Brain pericyte (primary cell): ENCODE measurements at places on chromosomes 16 and 17.

- DNase-seq = no peak
These were observed 35.8 kb downstream of the SRCIN1 start for GRCh38 chr17:38569701-38570512.

DNA sequence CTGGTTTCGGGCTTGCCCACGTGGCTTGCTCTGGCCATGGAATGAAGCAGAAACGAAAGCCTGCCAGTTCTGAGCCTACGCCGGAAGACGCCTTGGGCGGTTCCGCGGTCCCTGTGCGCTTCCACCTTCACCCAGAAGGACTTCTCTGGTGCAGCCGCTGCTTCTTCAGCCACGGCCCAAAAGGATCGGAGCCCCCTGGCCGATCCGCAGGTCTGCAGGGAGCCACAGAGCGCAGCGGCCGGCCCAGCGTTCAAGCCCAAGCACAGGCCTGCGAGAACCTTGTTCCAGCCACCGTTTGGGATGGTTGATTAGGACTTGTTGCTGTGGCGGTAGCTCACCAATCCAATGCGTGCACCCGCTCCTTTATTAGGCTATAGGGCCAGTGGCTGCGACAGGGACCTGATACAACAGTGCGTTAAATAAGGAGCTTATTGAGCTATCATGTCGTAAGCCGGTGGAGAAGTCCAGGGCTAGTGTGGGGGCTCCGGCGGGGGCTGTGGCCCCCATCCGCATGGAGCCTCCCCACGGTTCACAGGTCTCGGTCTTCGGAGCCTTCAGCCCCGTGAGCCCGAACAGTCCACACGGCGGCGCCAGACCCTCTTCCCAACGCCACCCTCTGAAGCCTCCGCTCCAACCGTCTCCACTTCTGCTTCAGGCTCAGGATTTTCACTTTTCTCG, 10.2 kb upstream of the MPP2 start:
- no peak for DNase-seq

- no peak for DNase-seq
These were observed 27.4 kb downstream of the NDEL1 start for GRCh38 chr17:8463099-8463498.

GRCh38 chr17:68302066-68302564, 10.8 kb downstream of the ARSG start:
- DNase-seq = peak; percentile 94

GRCh38 chr17:61733021-61733420, 130.3 kb downstream of the BRIP1 start:
- no peak for DNase-seq

DNA sequence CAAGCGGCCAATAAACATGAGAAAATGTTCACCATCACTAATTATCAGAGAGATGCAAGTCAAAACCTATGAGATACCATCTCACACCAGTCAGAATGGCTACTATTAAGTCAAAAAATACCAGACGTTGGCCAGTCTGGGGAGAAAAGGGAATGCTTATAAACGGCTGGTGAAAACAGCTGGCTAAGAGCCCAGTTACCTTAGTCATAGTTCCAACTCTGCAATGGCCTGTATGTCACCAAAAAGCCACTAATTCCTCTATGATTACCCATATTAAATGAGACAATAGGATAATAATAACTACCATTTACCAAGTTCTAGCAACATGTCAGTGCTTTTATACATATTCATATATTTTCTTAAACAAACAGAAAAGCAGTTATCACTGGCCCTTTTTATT, 42.9 kb upstream of the CDRT4 start:
- DNase-seq = no peak

GRCh38 chr17:34166352-34166751, 88.7 kb upstream of the CCL2 start:
- DNase-seq = no peak

- peak; percentile 49 for DNase-seq
These were observed 9.3 kb downstream of the CORO6 start for GRCh38 chr17:29613352-29613837.

DNA sequence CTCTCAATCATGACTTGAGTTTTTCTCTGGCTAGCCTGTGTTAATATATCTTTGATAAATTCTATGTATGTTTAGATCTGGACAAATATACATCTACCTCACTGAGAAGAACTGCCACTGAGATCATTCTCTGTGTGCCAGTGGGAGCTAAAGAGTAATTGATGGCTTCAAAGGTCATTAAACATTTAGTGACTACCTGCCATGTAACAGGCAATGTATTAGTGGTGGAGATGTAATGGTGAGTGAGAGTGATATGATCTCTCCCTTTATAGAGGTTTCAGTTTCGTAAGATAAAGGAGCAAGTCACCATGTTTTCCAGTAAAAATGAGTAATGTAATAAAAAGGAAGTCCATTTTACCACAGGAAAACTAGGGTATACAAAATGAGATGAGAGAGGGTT, 235.8 kb upstream of the CDH8 start:
- DNase-seq = no peak

DNA sequence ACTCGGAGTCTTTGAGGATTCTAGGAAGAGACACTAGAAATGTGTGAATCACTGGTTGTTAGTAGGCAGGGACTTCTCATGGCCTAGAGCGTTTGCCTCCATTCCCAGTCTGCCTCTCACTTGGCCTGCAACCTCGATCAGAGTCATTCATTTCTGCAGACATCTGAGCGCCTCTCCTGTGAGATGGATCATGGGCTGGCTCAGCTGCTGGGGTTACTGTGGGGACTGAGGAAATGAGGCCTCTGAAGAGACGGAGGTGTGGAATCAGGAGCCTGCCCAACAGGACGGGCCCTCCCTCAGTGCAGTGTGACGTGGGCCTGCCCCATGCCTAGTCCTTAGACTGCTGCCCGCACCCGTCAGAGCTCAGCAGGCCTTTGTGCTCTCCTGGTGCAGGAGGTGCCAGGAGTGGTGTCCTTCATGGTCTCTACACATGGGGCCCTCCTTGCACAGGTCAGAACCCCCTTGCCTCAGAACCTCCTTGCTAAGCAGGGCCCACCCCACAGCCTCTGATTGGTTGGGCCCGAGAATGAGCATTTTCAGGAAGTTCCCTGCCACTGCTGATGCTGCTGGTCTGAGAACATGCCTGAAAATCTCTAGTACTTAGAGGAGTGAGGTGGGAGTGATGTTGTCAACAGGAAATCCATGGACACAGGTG, 99.4 kb downstream of the NPIPB11 start:
- no peak for DNase-seq

GRCh38 chr16:24988593-24989338, 26.4 kb downstream of the ARHGAP17 start:
- no peak for DNase-seq

DNA sequence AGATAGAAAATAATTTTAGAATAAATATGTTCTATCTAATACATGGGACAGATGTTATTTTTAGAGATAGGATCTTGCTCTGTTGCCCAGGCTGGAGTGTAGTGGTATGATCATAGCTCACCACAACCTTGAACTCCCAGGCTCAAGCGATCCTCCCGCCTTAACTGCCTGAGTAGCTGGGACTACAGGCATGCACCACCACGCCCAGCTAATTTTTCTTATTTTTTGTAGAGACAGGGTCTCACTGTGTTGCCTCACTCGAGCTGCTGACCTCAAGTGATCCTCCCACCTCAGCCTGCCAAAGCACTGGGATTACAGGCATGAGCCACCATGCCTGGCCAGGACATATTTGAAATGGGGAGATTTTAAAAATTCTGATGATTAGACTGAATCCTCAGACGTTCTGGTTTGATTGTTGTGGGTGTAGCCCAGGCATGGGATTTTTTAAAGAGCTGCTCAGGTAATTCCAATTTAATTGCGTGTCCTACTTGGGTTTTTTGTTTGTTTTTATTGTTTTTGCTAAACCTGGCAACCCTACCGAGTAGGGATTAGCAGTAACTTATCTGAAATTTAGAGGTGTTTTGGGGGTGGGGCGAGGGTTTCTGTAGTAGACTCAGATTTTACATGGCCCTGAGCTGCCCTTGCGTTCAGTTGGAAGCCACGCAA, 142.9 kb downstream of the RAB11FIP4 start:
- DNase-seq = no peak

- peak; percentile 65 for DNase-seq
These were observed 37.0 kb upstream of the ZNF750 start for GRCh38 chr17:82876602-82877379.

GRCh38 chr17:42414704-42415409, 8.2 kb downstream of the CAVIN1 start:
- no peak for DNase-seq

DNA sequence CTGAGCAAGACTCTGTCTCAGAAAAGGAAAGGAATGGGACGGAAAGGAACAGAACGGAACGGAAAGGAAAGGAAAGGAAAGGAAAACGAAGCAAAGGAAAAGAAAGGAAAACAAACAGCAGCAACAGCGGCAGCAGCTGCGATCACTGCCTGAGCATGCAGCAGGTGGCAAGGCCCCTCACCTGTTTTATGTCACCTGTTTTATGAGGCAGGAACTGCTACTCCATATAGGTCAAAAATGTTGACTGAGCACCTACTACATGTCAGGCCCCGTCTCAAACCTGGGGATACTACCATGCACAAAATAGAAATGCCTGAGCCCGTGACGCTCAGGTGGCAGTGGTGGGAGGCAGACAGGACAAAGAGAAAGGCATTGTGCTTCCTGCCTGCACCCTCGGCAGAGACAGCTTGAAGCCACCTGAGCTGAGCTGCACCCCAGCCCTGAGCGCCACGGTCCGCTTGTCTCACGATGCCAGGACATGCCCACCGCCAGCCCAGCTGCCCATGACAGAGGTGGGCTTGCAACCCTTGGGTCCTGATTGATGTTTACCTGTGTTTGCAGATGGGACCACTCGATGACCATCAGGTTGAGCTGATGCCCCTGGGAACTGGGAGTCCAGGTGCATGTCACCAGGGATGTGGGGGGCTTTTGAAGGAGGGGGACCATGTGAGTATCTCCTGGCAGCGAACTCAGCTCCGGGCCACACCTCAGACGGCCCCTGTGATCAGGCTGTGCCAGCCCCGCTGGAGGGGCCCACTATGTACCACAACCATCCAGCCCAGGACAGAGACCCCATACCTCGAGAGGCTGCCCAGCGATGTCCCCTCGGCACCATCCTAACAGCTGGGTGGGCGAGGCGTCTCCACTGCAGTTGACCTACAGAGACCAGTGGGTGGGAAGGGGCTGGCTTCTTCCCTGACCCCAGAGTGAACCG, 77.4 kb downstream of the RMI2 start:
- no peak for DNase-seq

GRCh38 chr16:57137566-57138273, 45.3 kb downstream of the CPNE2 start:
- no peak for DNase-seq

DNA sequence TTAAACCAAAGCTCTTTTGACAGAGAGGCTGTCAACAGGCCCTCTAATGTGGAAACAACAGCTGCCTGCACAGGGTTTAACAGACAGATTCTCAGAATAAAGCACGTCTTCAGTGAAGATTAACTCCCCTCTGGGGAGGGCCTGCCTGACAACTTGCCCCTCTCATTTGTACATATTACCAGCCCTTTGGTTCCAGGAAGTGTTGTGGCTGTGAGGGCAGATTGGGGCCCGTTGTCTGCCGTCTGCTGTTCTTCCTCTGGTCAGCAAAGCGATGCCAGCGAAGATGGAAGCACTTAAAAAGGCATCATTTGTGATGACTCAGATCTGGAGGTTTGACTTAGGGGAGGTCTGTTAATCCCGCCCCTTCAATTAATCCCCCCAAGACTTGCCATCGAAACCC, 177.0 kb upstream of the IRX6 start:
- no peak for DNase-seq

DNA sequence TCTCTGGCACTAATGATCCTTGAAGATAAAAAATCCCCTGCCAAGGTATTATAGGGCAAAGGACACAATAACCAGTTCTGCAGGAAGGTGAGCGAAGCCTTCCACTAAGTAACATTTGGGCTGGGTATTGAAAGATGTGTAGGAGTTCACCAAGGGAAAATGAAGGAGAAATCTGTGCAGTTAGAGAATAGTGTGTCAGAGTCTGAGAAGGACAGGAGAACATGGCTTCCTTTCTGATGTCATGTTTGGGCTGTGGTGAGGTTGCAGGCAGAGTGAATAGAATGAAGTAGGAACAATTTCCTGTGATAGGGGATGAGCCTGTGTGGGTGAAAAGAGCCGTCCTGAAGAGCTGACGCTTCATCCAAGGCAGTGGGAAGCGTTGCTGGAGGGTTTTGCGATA, 24.1 kb upstream of the CIITA start:
- no peak for DNase-seq

DNA sequence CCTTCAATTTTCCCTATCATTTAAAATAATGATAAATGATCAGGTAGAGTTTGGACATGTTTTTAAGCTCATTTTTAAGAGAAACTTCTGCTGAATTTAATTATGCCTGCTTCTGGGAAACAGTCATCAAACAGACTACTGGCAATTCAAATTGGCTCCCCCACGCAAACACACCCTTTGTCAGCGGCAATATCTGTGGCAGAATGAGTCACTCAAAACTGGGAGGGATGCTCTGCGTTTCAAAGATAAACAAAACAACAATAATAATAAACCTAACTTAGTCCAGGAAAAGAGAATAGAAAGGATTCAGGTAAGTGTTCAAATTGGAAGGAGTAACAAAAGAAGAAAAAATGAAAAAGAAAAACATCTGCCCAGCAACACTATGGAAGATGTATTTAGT, 108.1 kb upstream of the ERCC4 start:
- DNase-seq = no peak

DNA sequence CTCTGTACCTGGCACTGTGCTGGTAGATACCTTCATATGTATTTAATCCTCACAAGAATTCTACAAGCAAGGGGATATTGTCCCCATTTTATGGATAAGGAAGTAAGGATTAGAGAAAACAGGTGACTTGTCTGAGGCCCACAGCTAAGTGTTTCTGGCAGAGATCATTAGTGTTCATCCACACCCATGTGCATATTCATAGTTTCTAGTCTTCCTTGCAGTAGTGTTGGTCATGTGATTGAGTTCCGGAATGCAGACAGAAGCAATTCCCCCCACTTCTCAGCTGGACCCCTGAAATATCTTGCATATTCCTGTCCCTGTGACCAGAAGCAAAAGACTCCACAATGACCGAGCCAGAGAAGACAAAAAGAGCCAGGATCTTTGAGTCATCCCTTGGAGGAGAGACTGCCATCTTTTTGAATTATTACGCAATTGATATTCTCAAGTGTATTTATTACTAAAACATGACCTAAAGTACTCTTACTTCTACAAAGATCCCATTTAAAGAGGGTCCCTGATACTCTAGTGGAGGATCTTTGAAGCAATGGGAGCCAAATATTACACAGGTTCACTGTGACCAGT, 43.4 kb downstream of the SOX9 start:
- no peak for DNase-seq

DNA sequence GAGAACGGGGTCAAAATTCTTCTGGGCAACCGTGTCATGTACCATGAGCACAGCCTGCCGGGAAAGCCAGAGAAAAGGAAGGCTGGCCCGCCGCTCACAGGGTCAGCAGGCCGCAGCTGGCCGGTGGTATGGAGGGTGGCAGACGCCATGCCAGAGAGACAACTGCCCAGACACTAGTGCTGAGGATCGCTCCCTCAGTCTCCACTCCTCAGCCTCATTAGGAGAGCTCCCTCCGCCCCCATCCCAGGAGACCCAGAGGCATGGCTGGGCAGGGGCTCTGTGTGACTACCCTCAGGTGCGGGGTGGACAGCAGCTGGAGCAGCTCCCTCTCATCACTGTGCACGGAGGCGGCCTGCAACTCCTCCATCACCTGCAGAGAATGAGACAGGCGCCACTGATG, 3.2 kb downstream of the MPP3 start:
- DNase-seq = no peak

GRCh38 chr16:69386596-69386995, 789 bp upstream of the TERF2 start:
- no peak for DNase-seq
